H4 (cell line): ENCODE measurements at places on chromosomes 5 and 9. TPM values are rescaled to one million over a fixed set of nuclear protein-coding genes. Genes with fewer than 3 reads are reported as not detected.
A peak's percentile ranks its signal among the peaks of the same experiment; 100 is the strongest.

DNA sequence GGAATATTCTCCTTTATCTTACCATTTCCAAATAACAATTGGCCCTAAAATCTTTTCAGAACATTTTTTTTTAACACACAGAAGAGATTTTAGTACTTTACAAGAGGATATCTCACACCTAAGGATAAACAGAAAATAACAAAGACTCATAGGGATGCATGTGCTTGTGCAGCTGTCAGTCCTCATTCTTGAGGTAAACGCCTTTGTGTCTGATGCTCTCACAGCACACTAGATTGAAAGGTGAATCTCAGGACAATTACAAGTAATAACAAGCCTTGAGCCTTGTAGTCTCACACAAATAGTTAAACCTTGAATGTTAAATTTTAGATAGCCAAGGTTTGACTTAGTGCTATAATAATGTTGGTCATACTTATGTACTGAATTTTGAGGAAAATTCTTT lies 439.2 kb downstream of the PTPRD start:
- DNase-seq = no peak

DNA sequence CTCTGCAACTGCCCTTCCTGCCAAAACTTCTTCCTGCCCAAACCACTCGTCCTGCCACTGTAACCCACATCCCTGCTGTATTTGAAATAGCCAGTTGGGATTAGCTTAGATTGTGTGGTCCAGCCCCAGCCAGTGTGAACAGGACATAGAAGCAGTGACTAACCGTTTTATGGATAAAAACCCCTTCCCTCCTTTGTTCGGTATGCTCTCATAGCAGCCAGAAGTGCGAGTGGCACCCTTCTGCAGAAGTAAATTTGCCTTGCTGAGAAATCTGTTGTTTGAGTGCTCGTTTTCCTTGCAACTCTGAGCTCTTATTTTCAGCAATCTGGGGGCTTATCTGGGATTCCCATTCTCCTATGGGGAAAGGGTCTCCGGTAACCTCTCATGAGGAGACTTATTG lies 470.0 kb downstream of the PRDM9 start:
- no peak for DNase-seq

GRCh38 chr9:19785230-19785629 lies 3.6 kb downstream of the SLC24A2 start:
- DNase-seq = no peak

GRCh38 chr5:112682621-112683061 lies 55.0 kb upstream of the APC start:
- DNase-seq = no peak

- no peak for DNase-seq
Measured at GRCh38 chr5:53956632-53957031, 353.7 kb downstream of the ARL15 start.

- DNase-seq = no peak
Measured at GRCh38 chr5:150485693-150486401, 22.1 kb upstream of the NDST1 start.

DNA sequence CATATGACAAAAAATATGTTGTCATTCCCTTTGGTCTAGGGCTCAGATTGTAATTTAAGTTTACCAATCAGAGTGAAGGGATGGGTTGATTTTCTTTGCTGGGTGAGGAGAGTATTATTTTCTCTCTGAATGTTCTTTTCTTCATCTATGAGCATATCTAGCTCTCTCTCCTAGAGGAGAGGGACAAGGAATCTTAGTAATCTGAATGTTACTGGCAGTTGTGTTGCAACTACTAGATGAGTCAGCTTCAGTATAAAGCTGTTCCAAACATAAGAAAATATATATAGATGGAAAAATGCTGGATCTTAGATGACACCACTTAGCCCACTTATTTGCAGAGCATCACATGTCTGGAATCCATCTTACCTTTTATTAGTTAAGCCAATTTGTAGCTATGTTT lies 259.3 kb downstream of the TUSC1 start:
- DNase-seq = no peak

DNA sequence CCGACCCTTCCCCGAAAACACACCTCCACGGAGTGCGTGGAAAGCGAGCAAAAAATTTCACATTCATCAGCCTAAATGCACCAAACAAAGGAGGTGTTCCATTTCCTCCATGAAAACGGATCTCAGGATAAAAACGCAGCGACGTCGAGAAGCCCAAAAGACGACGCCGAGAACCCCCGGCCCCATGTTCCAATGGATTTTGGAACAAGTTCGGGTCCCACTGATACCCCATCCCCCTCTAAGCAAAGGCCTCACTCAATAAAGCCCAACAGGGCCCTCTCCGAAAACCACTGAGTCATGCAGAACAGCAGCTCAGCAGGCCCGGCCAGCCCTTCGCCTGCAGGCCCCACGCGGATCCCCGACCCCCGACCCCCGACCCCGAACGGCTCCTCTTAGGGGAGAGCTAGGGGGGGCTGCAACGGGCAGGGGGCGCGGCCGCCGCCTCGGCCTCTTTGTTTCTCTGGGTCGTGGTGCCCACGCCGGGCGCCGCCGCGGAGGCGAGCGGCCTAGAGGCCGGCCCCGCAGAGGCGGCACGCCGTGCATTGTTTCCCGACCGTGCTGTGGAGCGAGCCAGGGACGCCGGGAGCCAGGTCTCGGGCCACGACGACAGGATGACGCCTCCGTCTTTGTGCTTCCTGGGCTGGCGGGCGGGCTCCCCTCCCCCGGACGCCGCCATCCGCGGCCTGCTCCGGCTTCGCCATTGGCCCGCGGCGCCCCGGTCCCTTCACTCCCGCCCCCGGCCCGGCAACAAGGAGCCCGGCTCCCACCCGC lies 915 bp downstream of the ZFAND5 start:
- DNase-seq = peak; percentile 21

GRCh38 chr5:112174959-112175594 lies 244.0 kb downstream of the EPB41L4A start:
- peak; percentile 40 for DNase-seq

DNA sequence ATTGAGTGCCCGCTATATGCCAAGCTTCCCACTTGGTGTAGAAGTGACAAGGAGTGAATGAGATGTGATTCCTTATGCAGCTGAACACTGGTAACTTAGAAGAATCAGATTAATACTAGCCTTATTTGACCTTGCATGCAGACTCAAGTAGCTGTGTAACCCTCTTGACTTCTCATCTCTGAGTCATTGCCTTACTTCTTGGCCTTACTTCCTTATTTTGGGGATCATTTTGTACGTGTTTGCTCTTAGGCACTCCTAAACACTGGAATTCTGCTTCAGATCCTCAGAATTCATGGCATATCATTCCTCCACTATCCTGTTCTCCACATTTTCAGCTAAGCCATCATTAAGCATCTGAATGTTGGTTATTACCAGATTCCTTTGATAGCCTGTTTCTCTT lies 948.9 kb upstream of the ARRDC3 start:
- DNase-seq = no peak

DNA sequence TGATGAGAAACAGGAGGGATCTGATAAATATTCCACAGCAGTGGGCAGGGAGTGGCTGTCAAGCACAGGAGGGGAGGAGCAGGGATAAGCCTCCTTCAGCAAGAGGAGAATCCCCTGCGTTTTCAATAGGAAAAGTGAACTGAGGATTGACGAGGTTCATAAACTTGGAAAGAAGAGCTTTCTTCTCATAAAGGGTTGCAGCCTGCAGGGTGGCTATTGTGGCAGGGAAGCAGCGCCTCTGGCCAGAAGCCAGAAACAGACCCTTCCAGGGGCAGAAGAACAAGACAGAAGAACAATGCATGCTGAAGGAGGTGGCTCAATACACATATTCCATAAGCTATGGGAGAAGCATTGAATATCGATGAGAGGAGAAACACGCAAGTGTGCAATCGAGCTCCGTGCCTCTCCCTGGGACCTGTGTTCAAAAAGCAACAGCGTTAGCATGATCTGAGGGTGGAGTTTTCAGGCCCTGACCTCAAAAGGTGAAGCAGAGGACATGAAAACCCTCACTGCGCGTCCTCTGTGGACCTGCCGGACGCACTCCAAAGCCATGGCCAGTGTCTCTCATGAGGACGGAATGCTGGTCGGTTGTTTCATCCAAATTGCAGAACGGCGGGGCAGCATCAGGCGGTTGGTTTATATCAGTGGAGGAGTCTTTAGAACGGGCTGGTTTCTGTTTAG lies 67.6 kb downstream of the ANKRD33B start:
- DNase-seq = no peak

DNA sequence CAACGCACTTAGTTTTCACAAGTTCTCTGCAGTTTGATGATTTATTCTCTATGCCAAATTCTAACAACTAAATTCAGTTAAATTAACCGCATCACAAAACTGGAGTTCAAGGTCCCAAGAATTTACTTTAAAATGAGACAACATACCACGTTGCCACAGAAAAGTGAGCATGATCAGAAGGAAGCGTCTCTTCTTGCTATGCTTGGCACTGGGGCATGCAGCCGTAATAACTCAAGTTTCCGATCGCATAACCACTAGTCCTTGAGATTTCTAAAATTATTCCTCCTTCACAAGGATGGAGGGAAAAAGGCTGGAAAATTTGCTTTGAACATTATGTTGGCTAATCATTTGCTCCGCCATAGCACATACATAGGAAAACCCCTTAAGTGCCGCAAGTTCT lies 13.9 kb downstream of the NFIB start:
- no peak for DNase-seq

SPATA31D4 gene
- not detected in 2 replicates for total RNA-seq

DNAI1 gene
- total RNA-seq = 0.04 and 0.27 TPM in 2 replicates

NMUR2 gene
- total RNA-seq = not detected in 2 replicates

LCN15 gene
- not detected in 2 replicates for total RNA-seq

CDH6 gene
- total RNA-seq = 65.1 and 70.2 TPM in 2 replicates

GRPEL2 gene
- 17.9 and 19.9 TPM in 2 replicates for total RNA-seq

DELE1 gene
- 37.3 and 57.4 TPM in 2 replicates for total RNA-seq

SECISBP2 gene
- 14.1 and 18.7 TPM in 2 replicates for total RNA-seq
